GM12891 (cell line): ENCODE measurements at places on chromosomes 6 and 20.

DNA sequence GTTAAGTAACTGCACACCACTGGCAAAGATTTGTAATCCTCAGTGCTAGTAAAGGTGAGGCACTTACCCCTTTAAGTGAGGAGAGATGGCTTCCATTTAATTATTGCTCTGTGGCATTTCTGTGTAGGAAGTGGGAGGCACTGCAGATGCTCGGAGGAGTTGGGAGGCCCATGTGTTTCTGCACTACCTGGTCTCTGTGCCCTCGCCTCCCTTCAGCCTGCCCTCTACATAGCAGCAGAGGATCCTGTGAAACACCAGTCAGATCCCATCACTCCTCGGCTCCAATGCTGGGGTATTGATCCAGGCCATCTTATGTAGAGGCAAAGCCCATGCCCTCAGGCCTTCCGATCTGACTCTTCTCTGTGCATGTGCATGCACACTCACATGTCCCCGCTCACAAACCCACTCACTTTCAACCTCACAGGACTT, 67.0 kb downstream of the SLX4IP start:
- DNase-seq, result no peak

DNA sequence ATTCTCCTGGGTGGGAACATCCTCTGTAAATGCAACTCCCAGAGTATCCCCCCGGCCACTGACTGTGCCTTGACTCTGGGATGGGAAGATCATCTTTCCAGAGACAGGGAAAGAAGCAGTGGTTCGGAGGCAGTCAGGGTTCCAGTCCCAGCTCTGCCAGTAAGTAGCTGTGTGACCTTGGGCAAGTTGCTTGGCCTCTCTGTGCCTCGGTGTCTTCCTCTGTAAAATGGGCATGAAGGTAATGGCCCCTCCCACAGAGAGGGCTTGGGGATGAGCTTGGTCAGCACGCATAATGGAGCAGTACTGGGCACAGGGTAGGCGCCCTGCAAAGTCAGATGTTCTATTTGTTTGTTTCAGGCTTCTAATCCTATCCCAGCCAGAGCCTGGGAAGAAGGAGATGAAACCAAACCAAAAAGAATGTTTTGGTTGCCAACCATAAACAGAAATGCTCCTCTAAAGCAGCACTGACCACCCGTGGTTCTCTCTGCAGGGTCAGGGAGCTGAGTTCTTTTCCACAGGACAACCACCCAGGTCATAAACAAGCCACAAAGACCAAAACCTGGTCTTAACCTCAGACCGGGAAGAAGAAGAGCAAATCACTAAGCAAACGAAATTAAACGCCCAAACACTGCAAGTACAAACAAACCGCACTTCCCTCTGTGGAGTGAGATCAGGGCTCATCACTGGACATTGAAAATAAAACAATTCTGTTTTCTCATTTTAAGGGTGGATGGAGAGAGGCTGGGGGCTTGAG, 381.0 kb upstream of the SULF2 start:
- no peak for DNase-seq

- DNase-seq, result no peak
Observed at GRCh38 chr6:167558246-167559177, 233.6 kb downstream of the TTLL2 start.

- no peak for DNase-seq
Observed at GRCh38 chr20:51531141-51531710, 11.3 kb downstream of the NFATC2 start.

- no peak for DNase-seq
Observed at GRCh38 chr6:11028959-11029358, 15.1 kb downstream of the ELOVL2 start.

DNA sequence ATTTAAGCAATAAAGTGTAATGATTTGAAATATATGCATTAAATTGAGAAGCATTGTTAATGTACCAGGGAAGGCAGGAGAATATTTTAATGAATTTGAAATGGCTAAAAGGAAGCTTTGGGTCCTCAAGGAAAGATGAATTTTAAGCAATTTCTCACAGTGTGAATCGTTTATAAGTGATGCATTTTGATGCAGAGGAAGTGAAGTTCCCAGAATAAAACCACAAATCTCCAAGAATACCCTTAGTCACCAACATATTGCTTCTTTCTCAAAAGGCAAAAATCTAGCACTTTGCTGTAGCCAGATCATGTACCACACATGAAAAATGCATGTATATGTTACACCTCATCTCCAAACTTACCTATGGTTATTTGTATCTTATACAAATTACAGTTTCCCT, 11.7 kb downstream of the TPD52L1 start:
- no peak for DNase-seq

- no peak for DNase-seq
Observed at GRCh38 chr20:37479925-37480691, 40.9 kb upstream of the NNAT start.

GRCh38 chr20:62734326-62734725, 25.7 kb downstream of the NTSR1 start:
- DNase-seq, result no peak

DNA sequence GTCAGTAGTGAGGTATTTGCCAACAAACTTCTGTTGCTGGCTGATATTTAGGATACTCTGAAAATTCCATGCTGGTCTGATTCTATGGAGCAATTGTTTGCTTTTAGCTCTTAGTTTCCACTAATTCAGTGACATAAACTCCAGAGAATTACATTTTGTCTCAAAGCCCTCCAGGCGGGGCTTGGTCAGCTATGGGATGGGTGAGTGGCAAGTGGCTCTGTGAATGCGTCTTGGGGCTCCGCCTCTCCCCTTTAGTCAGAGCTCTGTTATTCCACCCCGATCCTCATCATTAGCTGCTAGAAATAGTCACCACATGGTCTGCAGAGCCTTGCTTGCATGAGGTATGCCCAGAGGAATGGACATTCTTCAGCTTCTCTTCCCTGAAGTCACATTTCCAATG, 540.6 kb downstream of the QKI start:
- DNase-seq, result no peak

- no peak for DNase-seq
Observed at GRCh38 chr20:53778041-53778516, 184.4 kb upstream of the ZNF217 start.

- DNase-seq, result no peak
Observed at GRCh38 chr6:163417595-163417994, 3.1 kb downstream of the QKI start.
